Natural killer cell treated with Interleukin-12 subunit alpha and Interleukin-12 subunit beta and Interleukin-15 and Interleukin-18, amount 100 ng/mL, for 72 hours (primary cell): ENCODE measurements at places on chromosomes 4 and X. TPM values are rescaled to one million over a fixed set of nuclear protein-coding genes. Genes with fewer than 3 reads are reported as not detected.

GRCh38 chrX:125236955-125237354 lies 82.7 kb upstream of the TEX13C start:
- DNase-seq: no peak

GRCh38 chrX:132862562-132862961 lies 95.9 kb downstream of the HS6ST2 start:
- no peak for DNase-seq

DNA sequence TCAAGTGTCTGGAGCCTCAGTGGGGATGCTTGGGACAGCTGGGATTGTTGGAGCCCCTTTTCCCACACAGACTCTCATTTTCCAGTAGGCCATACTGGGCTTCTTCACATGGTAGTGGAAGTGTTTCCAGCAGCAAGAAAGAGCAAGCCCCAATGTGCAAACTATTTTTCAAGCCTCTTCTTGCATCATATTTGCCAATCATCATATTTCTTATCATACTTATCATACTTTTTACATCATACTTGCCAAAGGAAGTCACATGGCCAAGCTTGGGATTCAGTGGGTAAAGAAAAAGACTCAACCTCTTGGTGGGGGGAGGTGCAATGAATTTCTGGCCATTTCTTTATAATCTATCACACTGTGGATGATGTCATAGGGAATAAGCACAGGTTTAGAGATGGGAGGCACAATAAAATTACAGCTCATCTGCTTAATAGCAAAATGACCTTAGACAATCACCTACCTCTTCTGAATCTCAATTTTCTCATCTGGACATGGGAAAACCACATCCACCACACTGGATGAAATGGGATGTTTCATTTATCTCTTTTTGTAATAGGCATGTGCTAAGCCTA lies 174.2 kb downstream of the MID1IP1 start:
- DNase-seq: no peak

GRCh38 chr4:47167081-47168035 lies 136.0 kb downstream of the GABRB1 start:
- DNase-seq: no peak

GRCh38 chr4:156656896-156657295 lies 314.7 kb downstream of the PDGFC start:
- DNase-seq: no peak

GRCh38 chrX:140712413-140713173 lies 3.0 kb downstream of the LINC00632 start:
- no peak for DNase-seq

DNA sequence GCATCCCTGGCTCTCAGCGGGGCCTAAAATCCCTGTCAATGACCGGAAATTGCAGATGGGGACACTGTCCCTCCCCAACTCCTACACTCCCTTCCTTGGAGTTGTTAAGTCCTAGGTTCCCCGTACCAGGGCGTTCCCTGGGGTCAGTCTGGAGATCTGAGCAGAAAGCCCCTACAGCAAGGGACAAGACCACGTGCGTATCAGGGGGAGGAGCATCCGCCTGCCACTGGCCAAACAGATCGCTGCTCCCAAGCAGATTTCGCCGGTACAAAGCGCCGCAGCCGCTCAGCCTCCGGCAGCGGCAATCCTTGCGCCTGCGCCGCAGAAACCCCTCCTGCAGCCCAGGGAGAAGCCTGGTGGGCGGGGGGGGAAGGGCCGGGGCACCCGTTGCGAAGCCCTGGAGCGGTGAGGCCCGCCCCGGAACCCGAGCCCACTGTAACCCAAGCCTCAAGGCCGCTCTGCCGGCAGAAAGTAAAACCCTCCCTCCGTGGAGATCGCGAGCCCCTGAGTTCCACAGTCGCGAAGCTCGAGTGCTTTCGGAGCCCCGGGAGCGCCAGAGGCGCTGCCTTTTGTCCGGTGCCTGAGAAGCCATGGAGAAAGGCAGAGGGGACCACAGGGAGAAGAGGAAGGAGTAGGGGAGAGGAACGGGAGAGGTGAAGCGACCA lies 2.7 kb downstream of the CRMP1 start:
- no peak for DNase-seq

DNA sequence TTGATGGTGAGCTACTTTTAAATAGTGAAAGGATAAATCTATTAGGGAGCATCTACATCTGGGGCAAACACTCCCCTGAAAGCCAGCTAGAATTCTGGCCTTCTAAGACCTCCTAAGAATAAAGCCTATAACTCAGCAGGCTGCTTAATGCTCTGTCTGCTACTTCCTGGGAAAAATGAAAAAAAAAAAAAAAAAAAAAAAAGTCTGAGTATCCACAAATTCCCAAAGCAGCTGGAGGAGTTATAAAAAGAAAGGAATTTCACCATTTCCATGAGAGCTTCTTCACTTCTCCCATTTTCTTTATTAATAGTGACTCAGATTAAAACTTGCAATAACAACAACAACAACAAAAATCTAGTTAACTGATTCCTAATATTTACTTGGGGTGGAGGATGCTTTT lies 511.2 kb downstream of the INPP4B start:
- DNase-seq: no peak

DNA sequence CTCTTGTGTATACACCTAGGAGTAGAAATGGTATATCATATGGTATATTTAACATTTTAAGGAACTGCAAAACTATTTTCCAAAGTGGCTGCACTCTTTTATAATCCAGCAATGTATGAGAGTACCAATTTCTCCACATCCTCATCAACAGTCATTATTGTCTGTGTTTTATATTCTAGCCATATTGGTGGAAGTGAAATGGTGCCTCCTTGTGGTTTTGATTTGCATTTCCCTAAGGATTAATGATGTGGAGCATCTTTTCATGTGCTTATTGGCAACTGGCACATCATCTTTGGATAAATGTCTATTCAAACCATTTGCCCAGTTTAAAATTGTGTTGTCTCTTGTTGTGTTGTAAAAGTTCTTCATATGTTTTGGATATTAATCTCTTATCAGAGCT lies 9.6 kb downstream of the BMP15 start:
- DNase-seq: no peak

GRCh38 chr4:187883836-187884475 lies 111.6 kb upstream of the ZFP42 start:
- no peak for DNase-seq

DNA sequence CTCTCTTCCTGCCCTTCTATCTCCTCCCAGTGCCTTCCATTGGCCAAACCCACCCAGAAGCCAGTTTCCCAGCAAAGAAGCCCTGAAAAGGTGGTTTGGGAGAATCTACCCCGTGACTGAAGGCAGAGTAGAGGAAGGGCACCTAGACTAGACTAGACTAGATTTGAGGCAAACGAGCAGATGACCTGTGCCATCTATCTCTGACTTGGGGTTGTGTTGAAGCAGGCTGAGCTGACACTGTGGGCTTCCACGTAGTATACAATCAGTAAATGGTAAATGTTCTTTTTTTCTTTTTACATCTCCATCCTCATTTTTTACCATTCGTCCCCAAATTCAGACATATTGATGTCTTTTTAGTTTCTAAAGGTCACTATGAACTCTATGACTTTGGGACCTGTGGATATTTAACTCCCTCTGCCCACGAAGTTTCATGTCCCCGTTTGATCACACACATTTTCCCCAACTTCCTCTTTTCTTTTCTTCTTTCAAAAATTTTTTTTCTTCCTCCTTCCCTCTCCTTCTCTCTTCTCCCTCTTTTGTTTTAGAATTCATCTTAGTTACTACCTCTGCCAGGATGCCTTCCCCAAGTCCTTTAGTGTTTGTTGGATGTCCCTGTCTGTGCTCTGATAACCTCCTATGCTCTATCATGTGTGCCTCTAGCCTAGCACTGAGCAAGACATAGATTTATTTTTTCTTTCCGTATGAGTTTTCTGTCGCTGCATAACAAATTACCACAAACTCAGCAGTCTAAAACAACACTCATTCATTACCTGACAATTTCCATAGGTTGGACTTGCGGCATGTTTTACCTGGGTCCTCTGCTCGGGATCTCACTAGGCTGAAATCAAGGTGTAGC lies 6.2 kb upstream of the AFF1 start:
- no peak for DNase-seq

GRCh38 chr4:36323816-36324419 lies 42.5 kb downstream of the DTHD1 start:
- DNase-seq: no peak

DNA sequence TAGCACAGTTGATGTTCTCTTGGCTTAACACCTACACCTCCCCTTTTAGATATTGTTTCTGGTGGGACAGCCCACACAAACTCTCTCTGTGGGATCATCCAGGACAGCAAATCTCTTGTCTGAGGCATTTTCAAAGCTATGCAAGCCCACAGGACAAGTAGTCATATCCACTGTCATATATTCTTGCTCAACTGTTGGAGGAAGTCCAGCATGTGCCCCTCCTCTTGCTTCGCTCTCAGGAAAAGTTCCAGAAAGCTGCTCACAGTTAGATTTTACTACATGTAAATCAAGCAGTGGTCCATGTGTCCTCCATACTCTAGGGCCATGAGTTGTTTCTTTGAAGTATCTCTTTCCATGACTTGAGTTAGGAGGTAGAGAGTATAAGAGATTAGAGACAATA lies 260.7 kb downstream of the INPP4B start:
- no peak for DNase-seq

Gene PTTG2
- total RNA-seq: 3.2 TPM

Gene FABP2
- total RNA-seq: not detected

Gene ENOPH1
- 41.8 TPM for total RNA-seq

Gene SGMS2
- 0.50 TPM for total RNA-seq

Gene CLIC2
- total RNA-seq: not detected

Gene C4orf54
- total RNA-seq: not detected

Gene RTL9
- total RNA-seq: not detected

Gene NSG1
- 0.38 TPM for total RNA-seq

Gene TREX2
- 4.5 TPM for total RNA-seq
